ENCODE measurements at places on chromosomes 3 and 15. TPM values are rescaled to one million over a fixed set of nuclear protein-coding genes. Genes with fewer than 3 reads are reported as not detected.

PP2D1 gene
- not detected for total RNA-seq

CACNA1D gene
- total RNA-seq = 0.33 TPM

CCDC54 gene
- not detected for total RNA-seq

GRAMD1C gene
- total RNA-seq = 7.6 TPM

GABRR3 gene
- not detected for total RNA-seq

TMEM207 gene
- total RNA-seq = not detected

Measured in uterine smooth muscle cell (primary cell).